ENCODE measurements at places on chromosomes 13 and 19.

- no peak for DNase-seq
These were observed 218.6 kb downstream of the MTUS2 start for GRCh38 chr13:29038700-29039099.

DNA sequence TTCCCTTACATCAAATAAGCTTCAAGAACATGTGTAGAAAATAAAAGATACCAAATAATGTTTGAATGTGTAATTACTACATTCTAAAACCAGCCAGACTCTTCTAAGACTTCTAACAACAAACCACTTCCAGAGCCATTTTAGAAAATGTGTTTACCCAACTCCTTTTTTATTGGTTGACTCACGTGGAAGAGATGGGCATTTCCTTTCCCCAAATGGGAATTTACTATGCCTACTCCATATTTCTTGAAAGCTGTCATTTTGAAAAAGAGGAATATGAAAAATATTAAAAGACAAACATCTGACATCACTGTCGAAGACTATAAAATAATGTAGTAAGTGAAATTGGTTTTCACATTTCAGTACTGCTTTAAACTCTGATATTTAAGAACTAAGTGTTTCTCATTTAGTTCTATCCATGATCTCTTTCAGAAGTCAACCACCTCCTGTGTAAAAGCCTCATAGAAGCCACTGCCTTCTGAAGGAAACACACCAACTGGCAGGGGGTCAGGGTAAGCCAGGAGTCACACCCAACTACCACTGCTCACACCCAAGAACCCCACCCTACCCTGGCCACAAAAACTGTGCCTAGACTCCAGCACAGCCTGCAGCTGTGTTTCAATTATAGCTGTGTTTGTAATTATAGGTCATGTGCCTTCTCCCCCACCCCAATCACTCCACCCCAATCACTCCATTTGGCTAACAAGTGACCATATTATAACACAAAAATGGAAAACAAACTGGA lies 86.8 kb downstream of the UBL3 start:
- DNase-seq: no peak

GRCh38 chr13:85204668-85205344 lies 594.4 kb downstream of the SLITRK6 start:
- no peak for DNase-seq

DNA sequence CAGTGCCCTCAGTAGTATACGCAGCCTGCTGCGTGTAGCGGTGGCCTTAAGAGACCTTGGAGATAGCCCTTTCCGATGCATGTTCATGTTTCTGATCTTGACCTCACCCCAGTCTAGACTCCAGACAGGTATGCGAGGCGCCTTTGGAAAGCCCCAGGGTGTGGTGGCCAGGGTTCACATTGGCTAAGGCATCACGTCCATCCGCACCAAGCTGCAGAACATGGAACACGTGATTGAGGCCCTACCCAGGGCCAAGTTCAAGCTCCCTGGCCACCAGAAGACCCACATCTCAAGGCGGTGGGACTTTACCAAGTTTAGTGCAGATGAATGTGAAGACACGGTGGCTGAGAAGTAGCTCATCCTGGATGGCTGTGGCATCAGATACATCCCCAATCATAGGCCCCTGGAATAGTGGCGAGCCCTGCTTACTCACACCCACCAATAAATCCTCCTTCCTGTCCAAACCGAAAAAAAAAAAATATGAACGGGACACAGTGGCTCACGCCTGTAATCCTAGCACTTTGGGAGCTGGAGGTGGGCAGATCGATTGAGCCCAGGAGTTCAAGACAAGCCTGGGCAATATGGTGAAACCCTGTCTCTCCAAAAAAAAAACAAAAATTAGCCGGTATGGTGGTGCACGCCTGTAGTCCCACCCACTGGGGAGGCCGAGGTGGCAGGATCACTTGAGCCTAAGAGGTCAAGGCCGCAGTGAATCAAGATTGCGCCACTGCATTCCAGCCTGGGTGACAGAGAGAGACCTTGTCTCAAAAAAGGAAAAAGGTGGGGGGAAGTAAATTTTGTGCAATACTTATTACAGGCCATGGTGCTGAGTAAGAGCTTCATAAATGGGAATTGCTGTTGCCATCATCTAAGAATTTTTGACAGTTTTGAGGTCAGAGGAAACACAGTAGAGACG lies 12.4 kb upstream of the CBLC start:
- no peak for DNase-seq

GRCh38 chr13:85717921-85718320 lies 81.3 kb downstream of the SLITRK6 start:
- DNase-seq: no peak

GRCh38 chr19:47820410-47820809 lies 1.3 kb upstream of the CRX start:
- no peak for DNase-seq

DNA sequence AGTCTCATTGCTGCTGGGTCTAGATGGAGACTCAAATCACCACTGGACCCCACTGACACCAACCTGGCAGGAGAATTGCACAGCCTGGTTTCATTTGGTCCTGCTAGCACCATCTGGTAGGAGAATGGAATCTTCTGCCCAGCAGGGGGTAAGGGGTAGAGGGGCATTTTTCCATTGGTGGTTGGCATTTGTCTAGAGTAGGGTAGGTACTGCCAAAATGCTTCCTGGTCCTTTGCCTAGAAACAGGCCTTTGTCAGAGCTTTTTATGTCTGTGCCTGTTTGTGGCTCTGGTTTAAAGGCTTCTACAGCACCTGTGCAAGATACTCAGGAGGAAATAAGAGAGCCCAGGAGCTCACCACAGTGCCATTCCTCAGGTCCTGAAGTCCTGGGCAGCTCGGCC lies 121.3 kb downstream of the KCTD12 start:
- DNase-seq: no peak

DNA sequence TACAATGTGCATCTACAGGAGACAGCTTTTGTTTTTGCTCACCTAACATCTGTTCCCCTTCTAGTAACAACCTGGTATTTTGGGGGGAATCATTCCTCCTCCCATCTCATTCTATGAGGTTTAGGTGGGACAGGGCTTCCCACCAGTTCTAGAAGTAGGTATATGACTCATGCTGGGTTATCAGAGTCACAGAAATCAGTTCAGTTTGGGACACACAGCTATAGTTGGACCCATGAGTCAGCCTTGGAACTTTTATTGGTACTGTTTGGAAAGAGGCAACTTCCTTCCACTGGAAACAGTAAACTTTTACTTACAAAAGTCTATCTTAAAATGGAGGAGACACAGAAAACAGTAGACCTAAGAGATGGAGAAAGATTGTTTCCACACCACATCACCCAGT lies 185.5 kb downstream of the DNAJC3 start:
- DNase-seq: no peak

- DNase-seq: no peak
These were observed 76.2 kb downstream of the RXFP2 start for GRCh38 chr13:31815361-31816144.

DNA sequence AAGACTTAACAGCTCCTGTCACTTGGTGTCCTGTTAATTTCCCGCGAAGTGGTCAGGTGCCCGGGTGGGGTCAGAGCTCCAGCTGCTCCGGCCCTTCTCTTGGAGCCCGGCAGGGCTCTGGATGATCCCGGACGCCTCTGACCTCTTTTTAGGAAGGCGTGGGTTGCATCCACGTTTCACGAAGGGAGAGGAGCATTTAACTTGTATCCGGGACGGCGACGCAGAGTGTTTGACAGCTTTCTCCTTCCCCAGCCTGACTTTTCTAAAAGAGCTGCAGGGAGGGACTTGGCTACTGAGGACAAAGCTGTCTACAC lies 656 bp downstream of the ZNF155 start:
- no peak for DNase-seq

DNA sequence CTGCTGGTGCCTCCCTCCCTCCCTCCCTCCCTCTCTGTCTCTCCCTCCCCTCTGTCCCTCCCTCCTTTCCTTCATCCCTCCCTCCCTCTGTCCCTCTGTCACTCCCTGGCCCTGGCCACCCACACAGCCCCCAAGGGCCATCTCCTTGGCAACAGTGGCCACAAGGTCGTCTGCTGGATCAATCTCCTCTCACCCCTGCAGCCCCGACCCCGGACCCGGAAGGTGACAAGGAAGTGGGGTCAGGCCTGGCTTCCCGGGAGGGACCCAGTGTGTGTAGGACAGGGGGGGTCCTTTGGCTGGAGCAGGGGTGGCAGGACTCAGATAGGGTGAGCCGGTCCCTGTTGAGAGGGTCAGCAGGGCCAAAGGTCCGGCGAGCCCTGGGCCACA lies 21.9 kb upstream of the TCF3 start:
- DNase-seq: no peak

- DNase-seq: no peak
These were observed 227.3 kb downstream of the POU4F1 start for GRCh38 chr13:78376033-78376432.

GRCh38 chr19:33769208-33769607 lies 27.5 kb upstream of the KCTD15 start:
- no peak for DNase-seq

- no peak for DNase-seq
These were observed 11.2 kb downstream of the FBN3 start for GRCh38 chr19:8138201-8138600.

- DNase-seq: no peak
These were observed 970.2 kb downstream of the EFNB2 start for GRCh38 chr13:105565136-105565727.

DNA sequence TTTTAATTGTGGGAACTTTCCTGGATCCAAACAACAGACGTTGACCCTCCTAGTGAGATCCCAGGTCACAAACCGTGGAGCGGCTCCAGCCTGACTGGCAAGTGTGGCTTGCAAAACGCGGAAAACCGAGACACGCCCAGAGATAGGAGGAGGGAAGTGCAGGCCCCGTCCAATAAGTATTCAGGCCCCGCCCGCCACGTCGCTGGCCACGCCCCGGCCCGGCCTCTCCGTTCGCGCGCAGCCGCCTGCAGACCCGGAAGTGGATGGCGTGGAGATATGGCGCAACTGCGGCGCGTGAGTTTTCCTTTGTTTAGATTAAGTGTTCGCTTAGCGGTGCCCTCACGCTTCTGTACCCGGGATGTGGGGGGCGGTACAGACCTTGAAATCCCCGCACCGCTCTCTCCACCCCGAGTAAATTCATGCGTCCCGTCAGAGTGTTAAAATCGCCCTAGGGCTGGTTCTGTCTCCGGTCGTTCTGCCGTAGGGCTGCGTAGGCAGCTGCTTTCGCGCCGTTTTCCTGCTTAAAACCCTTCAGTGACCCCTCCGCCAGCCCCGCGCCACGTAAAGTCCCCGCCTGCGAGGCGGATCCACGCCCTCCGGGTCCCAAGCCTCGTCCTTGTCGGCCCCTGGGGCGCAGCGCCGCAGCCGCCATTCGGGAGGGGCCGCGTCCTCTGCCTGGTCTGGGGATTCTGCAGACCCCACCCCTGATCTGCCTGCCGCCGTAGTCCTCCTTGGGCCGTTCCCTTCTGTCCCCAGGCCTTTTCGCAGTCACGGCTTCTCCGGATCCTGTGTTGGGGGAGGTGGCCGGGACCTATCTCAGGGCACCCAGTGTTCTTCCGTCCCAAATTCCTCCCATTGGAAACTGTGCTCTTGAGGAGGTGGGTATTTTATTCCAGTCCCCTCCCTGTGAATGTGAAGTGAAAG lies at the start of gene ZNF766:
Gene ZNF766, plus strand, starts transcription at position 250 of the 924 bp plus-strand sequence. Its CDS starts 27 bp downstream, at position 277.
- peak; percentile 84 for DNase-seq
